ENCODE measurements at places on chromosomes 5 and 9. TPM values are rescaled to one million over a fixed set of nuclear protein-coding genes. Genes with fewer than 3 reads are reported as not detected.

The TEK gene
- not detected for total RNA-seq

The TAF11L13 gene
- not detected for total RNA-seq

The UGT3A2 gene
- total RNA-seq, result not detected

The BHMT2 gene
- total RNA-seq, result not detected

The WWC1 gene
- total RNA-seq, result 0.35 TPM

The BTNL8 gene
- not detected for total RNA-seq

The EIF4E1B gene
- not detected for total RNA-seq

The SDHA gene
- total RNA-seq, result 135 TPM

The MTMR12 gene
- 22.5 TPM for total RNA-seq

The RANBP17 gene
- total RNA-seq, result not detected

The ZNF169 gene
- total RNA-seq, result 9.4 TPM

The HMMR gene
- 52.8 TPM for total RNA-seq

The SPINK1 gene
- total RNA-seq, result not detected

The SKIC3 gene
- total RNA-seq, result 81.6 TPM

The CDX1 gene
- total RNA-seq, result not detected

The LRRC70 gene
- 0.91 TPM for total RNA-seq

The HRCT1 gene
- total RNA-seq, result not detected

The NEUROG1 gene
- total RNA-seq, result not detected

The IL13 gene
- total RNA-seq, result 4.9 TPM

The PCDHGB4 gene
- not detected for total RNA-seq

The TBC1D2 gene
- total RNA-seq, result 8.5 TPM

The FRRS1L gene
- not detected for total RNA-seq

The CCDC171 gene
- 1.3 TPM for total RNA-seq

The PCDHB13 gene
- not detected for total RNA-seq

The HARS2 gene
- total RNA-seq, result 35.3 TPM

The PRSS3 gene
- total RNA-seq, result not detected

The GRM6 gene
- total RNA-seq, result not detected

The MYO10 gene
- 0.24 TPM for total RNA-seq

The GPR151 gene
- total RNA-seq, result not detected

The NR4A3 gene
- total RNA-seq, result 0.48 TPM

The ZFP2 gene
- total RNA-seq, result 0.29 TPM

The GDNF gene
- total RNA-seq, result not detected

The CD74 gene
- total RNA-seq, result 597 TPM

The ANKRD31 gene
- 0.10 TPM for total RNA-seq

The SEMA4D gene
- 285 TPM for total RNA-seq

The IL17B gene
- total RNA-seq, result not detected

The SLC34A3 gene
- not detected for total RNA-seq

The LEAP2 gene
- 4.0 TPM for total RNA-seq

The TYRP1 gene
- total RNA-seq, result not detected

The CARD6 gene
- total RNA-seq, result 4.3 TPM

The GLRA1 gene
- not detected for total RNA-seq

The DRD1 gene
- total RNA-seq, result not detected

The EPB41L4A gene
- 0.91 TPM for total RNA-seq
